ENCODE measurements at places on chromosomes 16 and 17. TPM values are rescaled to one million over a fixed set of nuclear protein-coding genes. Genes with fewer than 3 reads are reported as not detected.

DNA sequence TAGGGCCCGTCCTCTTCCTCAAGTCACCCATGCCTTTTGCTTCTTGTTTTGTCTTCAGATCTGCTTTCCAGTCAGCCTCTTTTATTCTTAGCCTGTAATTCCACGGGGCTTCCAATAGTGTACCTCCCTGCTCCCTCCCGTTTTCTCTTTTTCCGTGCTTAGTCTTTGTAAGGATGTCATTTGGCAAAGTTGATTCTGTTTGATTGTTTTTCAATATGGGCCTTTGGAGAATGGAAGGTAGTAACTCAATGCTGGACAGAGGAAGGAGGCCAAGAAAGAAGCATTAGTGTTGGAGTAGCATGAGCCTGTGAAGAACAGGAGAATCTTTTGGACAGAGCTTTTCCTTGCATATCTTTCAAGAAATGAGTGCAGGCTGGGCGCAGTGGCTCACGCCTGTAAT lies 6.5 kb downstream of the WWP2 start:
- no peak for DNase-seq

DNA sequence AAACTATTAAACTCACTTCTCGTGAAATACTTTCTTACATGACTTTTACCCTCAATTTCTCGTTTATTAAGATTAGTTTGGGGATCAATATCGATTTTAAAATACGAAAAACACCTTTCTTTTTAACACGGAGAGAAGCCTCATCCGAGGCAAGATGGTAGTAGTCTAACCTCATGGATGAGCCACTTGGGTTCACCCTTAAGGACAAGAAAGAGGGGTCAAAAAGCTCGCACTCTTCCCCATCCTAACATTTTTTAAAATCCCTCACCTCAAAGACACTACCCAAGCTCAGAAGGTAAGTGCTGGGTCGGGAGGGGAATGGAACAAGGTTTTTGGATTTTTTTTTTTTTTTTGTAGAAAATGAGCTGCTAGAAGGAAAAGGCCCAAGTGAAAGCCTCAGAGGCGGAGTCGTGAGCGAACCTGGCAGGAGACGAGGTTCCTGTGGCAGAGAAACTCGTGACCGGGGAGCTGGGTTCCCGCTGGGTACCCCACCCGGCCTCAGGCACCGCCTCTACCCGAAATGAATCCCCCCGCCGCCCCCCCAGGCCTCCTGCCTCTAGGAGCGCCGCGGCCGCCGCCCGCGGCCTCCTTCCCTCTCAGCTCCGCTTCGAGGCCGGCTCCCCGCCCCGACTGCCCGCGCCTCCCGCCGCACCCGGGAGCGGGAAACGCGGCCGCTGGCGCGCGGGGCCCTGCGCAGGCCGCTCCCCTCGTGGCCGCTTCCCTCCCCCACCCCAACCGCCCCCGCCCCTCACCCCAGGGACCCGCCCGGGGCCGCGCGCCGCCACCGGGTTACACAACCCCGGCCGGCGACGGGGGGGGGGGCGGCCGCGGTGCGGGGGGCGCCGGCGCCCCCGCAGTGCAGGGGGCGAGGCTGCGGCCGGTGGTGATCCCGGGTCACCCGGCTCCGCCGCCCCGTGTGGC lies 1.6 kb downstream of the NUFIP2 start:
- peak; percentile 70 for DNase-seq

DNA sequence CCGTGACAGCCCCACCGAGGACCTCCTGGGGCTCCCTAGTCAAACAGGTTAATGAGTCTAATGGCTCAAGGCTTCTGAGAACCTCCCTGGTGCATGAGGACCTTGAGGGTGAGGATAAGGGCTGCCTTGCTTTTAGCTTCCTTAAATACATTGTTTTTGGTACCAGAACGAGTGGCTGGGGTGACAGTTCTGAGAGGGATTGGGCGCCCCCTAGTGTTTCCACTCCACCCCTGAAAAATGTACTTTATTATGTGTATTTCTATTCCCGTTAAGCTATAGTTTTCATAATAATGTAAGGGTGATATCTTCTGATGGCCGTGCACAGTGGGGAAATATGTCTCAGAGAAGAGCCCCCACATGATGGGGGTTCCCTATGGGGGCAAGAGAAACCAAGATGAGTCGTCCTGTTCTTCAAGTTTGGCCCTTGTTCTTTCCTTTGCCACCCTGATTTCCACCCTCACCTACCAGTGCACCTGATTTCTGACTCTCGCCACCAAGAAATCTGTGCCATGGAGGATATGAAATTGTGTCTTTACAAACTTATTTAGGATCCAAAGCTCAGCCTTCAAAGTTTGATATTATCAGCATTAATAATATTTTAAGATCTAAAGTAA lies 14.5 kb upstream of the VWA3A start:
- DNase-seq: peak; percentile 89

DNA sequence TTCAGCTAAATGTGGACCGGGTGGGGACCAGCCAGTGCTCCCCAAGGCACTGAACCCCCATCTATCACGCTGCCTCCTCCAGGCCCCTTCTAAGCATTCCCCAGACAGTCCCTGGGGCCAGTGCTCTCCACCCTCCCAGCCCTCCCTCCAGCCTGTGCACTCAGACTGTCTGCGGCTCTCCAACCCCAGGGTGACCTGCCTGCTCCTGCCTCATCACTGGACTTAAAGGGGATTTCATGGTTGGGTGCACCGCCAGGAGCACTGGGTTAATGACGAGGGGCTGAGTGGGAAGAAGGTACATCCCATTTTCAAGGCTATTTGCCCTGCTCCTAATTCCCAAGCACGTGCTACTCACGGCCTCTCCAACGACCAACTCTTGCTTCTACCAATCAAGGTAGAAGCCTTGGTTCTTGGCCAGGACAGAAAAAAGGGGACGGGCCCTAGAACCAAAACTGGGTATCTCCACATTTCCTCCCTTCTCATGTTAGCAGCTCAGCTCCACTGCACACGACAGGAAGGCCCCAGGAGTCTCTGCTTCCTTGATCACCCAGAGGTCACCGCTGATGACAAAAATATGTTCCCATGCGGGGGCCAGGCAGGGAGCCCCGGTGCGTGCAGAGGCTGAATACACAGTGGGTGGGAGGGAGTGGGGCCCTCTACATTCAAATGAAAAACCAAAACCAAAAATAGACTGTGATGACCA lies 3.5 kb upstream of the ABR start:
- peak; percentile 74 for DNase-seq

GRCh38 chr17:28199115-28199514 lies 119.9 kb upstream of the TMEM97 start:
- DNase-seq: no peak

GRCh38 chr17:8031261-8031661 lies 7.6 kb upstream of the ALOX15B start:
- no peak for DNase-seq

- DNase-seq: no peak
Measured at GRCh38 chr17:42153919-42154742, 658 bp downstream of the RAB5C start.

Gene CCL3
- 230 TPM for total RNA-seq

Gene NDUFAF8
- 72.3 TPM for total RNA-seq

Gene ZFP3
- 1.9 TPM for total RNA-seq

Gene RRAD
- total RNA-seq: 1.1 TPM

All from activated CD8-positive, alpha-beta T cell treated with anti-CD3 and anti-CD28 coated beads for 36 hours (primary cell).